Smooth muscle cell of bladder (primary cell): ENCODE measurements at places on chromosomes 4 and X. TPM values are rescaled to one million over a fixed set of nuclear protein-coding genes. Genes with fewer than 3 reads are reported as not detected.

COPS4 gene
- 75.0 and 88.5 TPM in 2 replicates for total RNA-seq

RS1 gene
- total RNA-seq = not detected in 2 replicates

TCP11X2 gene
- total RNA-seq = not detected in 2 replicates

F8A3 gene
- 0.55 and 1.3 TPM in 2 replicates for total RNA-seq

XAGE1A gene
- total RNA-seq = not detected in 2 replicates

TCEAL2 gene
- 0.28 TPM in 1 of 2 replicates, not detected in the other for total RNA-seq

UGT2B17 gene
- total RNA-seq = not detected in 2 replicates

CDKL5 gene
- total RNA-seq = 2.9 and 3.3 TPM in 2 replicates

EDA gene
- 0.14 and 0.18 TPM in 2 replicates for total RNA-seq

HMX1 gene
- total RNA-seq = not detected in 2 replicates

IGSF1 gene
- total RNA-seq = not detected in 2 replicates
